ENCODE measurements at places on chromosomes 6 and 20.

GRCh38 chr6:110687326-110687725 lies 127.9 kb downstream of the CDK19 start:
- DNase-seq, result no peak

- no peak for DNase-seq
These were observed 91.5 kb upstream of the BEND6 start for GRCh38 chr6:56863366-56863765.

DNA sequence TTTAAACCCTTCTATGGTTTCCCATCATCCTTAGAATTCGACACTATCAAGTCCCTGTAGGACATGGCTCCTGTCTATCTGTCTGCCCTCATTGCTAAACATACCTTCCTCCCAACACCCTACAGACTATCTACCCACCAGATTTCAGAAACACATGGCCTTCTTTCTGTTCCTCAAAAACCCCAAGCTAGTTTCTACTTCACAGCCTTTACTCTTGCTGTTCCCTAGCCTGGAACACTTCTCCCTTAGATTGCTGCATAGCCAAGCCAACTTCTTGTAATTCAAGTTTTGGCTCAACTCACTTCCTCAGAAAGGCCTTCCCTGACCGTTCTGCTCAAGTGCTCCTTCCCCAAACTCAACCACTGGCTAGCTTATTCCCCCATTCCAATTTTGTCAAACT lies 156.2 kb downstream of the BTBD9 start:
- no peak for DNase-seq

DNA sequence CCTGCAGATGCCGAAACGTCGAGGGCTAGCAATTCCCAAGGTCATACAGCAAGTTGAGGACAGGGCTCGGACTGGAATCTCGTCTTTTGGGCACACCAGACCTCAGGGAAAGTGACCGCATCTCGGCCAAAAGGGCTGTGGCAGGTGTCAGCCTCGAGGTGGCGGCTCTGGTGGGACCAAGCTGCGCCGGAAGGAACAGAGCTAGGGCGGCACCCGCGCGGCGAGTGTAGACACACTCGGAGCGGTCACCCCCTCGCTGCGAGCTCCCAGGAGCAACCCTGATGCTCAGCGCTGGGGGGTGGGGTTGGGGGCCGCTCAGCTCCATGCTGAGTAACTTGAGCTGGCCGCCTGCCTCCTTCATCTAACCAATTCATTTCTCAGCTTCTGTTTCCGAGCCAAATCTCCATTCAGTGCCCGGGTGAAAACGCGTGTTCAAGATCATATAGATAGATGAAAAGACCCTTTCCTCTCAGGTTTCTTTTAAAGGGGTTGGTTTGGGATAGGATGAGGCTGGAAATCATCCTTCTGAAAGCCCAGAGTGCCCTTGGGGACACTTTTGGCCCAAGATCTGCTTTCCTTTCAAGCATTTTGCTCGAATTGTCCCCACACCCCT lies 2.2 kb upstream of the TUBB2B start:
- DNase-seq, result peak; percentile 57
